Stimulated activated CD4-positive, alpha-beta T cell treated with anti-CD3 and anti-CD28 coated beads, Interleukin-2, amount 100 ng/mL, for 4 hours (primary cell): ENCODE measurements at places on chromosomes 12 and 14.

DNA sequence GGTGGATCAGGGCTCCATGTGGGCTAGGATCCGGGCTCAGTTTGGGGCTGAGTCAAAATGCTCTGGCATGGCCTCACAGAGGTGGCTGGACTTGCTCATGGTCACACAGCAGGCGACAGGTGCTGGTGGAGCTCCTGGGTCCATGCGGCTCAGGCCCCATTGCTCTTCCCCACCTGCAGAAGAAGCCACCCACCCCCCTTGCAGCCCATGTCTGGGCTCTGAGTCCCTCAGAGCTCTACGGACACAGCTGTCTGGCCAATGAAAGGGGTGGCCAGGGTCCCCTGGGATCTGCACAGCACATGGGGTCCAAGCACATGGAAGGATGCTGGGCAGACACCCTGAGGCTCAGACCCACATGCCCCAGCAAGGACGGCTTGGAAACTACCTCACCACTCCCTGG, 17.0 kb upstream of the C14orf180 start:
- DNase-seq = no peak

- DNase-seq = no peak
Measured at GRCh38 chr12:7146228-7146627, 16.1 kb downstream of the CLSTN3 start.

DNA sequence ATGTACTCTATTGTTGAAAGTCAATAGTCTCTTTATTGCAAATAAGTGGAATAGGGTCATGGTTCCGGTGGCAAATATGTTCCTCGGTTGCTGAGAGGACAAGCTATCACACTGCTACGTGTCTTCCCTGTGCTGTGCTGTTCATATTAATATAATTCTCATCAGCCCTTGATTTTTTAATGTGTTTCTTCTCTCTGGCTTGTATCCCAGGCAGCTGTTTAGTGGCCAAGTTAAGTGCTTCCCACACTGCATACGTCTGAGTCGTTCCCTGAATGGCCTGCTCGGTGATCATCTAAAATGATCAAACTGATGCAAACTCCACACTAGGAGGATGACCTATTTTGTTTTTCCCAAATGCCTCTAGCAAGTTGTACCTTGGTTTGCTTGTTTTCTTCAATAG, 186.4 kb downstream of the ANO6 start:
- DNase-seq = no peak

DNA sequence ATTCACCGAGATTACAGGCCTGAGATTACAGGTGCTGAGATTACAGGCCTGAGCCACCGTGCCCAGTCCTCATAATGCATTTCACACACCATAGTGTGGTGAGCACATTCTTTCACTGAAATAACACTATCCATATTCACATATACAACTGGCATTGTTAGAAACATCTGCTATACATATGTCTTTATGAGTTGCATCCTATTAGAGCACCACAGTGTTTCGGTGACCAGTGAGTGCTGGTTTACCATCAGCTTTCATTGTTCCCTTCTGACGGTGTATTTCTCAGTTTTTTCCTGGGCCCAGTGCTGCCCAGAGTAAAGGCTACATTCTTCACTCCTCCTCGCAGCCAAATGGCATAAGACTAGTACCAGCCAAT, 96.2 kb upstream of the FGD4 start:
- no peak for DNase-seq

GRCh38 chr12:52126050-52126604, 46.6 kb downstream of the SMIM41 start:
- DNase-seq = no peak

GRCh38 chr12:103840462-103840875, 565 bp downstream of the NT5DC3 start:
- peak; percentile 22 for DNase-seq

- DNase-seq = no peak
Measured at GRCh38 chr12:39413836-39414771, 28.8 kb downstream of the KIF21A start.

DNA sequence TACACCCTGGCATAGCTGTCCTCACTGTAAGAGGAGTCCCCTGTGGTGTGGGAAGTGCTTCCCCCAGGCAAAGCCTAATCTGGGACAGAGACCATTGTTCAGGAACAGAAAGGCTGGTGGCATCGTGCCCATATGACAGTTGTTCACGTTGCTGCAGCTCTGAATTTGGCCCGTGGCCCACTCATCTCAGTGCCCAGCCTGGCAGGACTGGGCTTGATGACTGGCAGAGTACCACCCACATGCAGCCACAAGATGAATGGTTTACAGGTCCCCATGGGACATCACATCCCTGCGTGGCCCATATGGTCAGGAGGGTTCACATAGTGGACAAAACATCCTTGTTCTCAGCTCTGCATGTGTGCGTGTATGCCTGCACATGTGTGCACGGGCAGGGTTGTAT, 17.5 kb downstream of the IQSEC3 start:
- DNase-seq = no peak

DNA sequence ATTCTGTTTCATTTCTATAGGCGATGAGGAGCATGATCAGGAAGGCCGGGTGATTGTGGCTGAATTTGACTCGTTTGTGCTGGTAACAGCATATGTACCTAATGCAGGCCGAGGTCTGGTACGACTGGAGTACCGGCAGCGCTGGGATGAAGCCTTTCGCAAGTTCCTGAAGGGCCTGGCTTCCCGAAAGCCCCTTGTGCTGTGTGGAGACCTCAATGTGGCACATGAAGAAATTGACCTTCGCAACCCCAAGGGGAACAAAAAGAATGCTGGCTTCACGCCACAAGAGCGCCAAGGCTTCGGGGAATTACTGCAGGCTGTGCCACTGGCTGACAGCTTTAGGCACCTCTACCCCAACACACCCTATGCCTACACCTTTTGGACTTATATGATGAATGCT, 1.9 kb downstream of the APEX1 start:
- no peak for DNase-seq

GRCh38 chr14:102929241-102930137, 7.0 kb downstream of the AMN start:
- DNase-seq = no peak

- DNase-seq = no peak
Measured at GRCh38 chr14:74568911-74569310, 43.1 kb downstream of the LTBP2 start.

GRCh38 chr14:35557221-35557747, 23.3 kb downstream of the INSM2 start:
- DNase-seq = no peak

- DNase-seq = no peak
Measured at GRCh38 chr12:131330106-131330815, 376.6 kb downstream of the ADGRD1 start.

DNA sequence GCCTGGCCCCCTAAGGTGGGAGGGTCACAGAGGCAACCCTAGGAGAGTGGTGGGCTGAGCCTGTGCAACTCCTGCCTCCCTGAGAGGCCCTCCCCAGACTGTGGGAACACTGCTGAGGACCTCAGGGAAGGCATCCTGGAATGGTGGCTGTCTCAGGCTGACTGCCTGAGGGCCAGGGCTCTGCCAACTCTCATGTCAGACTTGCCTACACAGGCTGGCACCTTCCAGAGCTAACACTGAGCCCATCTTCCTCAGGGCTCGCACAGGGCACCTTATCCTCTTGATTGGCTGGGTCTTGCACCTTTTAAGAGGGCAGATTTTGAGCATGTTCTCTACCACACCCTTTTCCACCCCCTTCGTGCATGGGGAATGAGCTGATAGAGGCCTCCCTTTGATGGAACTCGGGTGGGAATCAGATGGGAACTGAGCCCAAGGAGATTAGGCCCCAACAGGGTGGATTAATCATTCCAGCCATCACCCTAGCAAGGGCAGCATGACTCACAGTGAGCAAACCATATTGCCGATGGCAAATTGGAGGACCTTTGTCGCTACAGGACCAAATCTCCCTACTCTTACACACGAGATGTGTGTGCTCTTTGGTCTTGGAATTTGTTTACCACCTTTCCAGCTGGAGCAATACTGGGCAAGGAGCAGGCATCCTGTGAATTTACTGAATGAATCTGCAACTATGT, 702.8 kb downstream of the VRK1 start:
- no peak for DNase-seq

GRCh38 chr14:68894802-68895703, 84.0 kb downstream of the ACTN1 start:
- DNase-seq = no peak

DNA sequence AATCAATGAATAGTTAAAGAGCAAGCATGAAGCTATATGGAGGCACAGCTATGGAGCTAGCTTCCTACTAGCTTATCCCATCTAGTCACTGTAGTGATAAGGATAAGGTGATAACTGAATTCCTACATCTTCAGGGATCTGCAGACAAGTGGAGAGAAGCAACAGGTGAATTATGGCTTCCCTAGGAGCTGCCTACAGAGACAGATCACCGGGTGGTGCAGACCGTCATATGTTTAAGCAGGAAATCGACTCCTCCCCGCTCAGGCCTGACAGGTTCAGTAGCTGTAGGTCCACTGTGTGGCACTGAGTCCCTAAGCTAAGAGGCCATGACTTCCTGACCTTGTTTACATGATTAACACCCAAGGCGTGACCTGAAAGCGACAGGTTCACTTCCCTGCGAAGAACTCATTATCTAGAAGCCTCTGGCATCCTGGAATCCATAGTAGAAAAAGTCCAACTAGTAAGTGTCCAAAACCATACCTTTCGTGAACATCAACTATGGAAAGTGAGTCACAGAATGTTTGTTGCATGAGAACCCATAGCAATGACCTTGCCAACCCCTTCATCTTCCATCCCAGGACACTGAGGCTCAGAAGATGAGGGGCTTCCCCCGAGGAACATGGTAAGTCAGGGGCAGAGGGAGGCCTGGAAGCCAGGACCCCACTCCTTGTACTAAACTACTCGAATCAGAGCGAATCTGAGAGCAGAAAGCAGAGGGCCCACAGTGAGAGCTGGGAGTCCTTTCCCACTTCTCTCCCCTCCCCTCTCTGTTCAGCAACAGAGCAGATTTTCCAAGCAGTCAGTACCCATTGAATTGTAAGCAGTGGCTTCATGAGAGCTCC, 75.4 kb upstream of the CCND2 start:
- no peak for DNase-seq

GRCh38 chr12:120800665-120801064, 75.0 kb downstream of the ACADS start:
- no peak for DNase-seq

GRCh38 chr14:76844223-76844622, 18.0 kb downstream of the LRRC74A start:
- peak; percentile 53 for DNase-seq

- no peak for DNase-seq
Measured at GRCh38 chr14:29521526-29522137, 406.0 kb downstream of the PRKD1 start.
